Naive thymus-derived CD8-positive, alpha-beta T cell (primary cell): ENCODE measurements at places on chromosomes 11 and 22.

DNA sequence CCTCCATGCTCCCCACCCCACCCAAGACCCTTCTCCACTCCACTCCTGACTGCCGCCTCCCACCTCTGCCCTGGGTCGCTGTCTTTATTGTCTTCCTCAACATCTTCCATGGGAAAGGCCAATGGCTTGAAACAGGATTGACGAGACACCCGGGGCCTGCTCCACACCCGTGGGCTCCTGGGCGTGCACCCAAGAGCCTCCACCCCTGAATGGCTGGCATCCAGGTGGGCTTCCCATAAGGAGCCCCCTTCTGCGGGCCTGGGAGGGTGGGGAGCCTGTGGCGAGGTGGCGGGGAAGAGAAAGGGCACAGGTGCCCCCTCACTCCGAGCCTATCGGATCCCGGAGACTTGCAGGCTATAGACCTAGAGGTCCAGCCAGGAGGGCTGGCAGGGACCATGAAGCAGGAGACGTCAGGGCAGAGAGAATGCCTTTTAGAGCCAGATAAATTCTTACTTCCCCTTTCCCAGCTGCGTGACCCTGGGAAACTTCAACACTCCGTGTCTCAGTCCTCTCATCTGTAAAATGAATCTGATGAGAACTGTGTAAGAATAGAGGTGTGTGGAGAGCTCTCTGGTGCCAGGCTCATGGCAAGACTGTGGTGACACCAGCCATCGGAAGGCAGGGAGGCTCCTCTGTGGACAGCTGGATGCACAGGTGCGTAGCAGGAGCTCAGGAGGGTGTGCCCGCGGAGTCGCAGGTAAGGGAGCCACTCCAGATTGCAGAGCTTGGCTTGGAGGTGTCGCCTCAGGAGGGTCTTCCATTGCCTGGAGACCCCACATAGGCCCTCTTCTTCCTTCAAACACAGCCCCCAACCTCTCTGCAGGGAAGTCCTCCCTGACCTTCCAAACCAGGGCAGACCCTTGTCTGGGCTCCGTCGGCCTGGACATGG is 53.9 kb downstream of the SMIM38 start:
- no peak for DNase-seq

DNA sequence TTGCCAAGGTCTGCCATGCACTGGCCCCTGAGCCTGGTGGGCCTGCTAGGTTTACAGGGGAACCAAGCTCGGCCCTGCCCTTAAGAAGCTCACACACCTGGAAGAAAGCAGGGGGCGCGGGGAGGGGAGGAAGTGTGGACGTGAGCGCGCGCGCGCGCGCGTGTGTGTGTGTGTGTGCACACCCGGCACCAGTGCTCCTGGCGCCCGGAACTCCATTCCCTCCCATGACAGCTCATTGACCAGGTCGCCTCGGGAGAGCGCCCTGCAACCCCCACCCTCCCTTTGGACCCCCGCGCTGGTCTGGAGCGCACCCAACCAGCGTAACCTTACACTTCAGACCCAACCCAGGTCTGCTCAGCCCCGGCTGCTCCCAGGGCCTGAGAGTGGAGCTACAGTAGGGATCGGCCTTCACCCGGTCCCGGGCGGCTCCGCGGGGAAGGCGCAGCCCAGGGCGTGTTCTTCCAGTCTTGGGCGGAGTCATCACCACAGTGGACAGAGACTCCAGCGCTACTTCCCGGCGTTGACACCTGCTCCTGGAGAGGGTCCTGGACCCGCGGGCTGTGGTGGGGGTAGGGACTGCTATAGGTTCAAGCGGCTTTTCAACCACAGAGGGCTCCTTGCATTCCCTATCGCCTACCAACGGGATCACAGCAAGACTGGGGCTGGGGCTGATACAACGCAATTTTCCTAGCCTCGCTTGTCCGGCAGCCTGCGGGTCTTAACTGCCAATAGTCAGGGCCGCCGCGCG is 1.5 kb downstream of the GALNT18 start:
- DNase-seq, result no peak

GRCh38 chr22:29716814-29717545 is 2.8 kb upstream of the CABP7 start:
- no peak for DNase-seq

DNA sequence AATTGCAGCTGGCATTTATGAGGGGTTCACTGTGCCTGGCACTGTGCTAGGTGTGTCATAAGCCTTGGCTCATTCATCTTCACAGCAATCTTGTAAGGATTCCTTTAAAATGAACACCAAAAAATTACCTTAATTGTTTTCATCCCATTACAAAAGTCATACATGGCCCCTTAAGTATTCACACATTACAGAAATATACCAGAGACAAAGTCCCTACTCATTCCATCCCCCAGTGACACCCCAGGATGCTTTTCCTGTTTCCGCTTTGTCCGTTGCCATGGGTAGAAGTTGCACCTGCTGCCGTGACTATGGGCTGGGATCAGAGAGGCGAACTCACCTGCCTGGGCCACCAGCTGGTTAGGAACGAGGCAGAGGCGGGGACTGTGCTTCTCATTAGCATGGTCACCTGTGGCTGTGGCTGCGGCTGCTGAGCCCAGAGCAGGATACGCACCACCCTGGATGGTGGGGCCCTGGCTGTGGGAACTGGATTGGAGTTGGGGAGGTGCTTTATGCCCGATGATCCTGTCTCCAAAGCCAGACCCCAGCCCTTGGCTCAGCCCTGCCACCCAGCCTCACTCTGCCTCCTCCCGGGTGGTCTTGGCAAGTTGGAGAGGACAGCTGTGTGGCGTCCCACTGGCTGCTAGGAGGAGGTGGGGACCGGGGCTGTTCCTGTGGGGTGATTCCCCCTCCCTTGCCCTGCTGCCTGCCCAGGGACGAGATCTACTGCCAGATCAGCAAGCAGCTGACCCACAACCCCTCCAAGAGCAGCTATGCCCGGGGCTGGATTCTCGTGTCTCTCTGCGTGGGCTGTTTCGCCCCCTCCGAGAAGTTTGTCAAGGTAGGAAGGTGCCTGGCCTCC is 60.8 kb downstream of the MYO7A start:
- no peak for DNase-seq

DNA sequence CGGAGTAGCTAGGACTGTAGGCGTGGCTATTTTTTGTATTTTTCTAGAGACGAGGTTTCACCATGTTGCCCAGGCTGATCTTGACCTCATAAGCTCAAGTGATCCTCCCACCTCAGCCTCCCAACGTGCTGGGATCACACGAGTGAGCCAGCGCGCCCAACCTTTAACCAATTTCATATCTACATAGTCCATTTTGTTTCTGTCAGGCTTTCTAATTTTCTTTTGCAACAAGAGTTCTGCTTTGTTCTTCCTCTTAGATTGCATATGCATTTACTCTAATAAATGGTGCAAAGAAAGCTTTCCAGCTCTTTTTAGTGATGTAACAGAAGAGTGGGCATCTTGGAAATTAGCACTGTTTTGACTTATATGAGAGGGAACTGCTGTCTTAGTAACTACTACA is 13.3 kb downstream of the RTN3 start:
- no peak for DNase-seq

DNA sequence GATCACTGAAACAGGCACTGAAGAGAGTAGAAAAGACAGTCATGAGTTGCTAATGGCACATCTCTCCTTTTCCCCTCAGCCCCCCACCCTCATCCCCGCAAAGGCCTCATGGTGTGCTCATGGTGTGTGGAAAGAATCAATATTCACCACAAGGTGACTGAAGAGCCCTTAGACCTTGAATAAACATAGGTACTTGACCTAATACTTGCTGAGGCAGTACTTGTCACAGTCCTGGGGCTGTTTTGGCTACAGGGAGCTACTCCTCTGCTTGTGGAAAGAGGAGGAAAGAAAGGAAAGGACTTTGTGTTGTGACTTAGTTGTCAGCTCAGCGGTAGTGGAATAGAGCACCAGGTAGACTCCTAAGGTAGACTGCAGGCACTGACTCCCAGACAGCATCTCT is 537.8 kb upstream of the CCDC179 start:
- DNase-seq, result no peak

DNA sequence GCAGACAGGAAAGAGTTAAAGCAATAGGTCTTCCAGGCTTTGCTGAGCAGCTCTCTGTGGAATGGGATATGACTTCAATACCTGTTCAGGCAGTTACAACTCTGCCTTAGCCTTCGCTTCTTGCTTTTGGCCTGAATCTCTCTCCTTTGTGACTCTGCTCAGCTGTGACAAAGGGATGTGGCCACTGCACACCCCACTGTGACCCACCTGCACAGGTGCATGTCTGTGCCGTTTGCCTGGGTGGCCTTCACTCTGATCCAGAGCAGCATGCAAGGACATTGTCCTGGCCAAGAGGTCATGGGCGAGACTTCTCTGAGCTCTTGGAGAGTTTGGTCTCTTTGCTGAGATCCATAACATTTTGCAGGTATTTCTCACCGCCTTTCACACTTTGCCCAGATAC is 891.3 kb downstream of the BRD1 start:
- DNase-seq, result no peak

GRCh38 chr11:124460459-124460858 is 15.0 kb upstream of the OR8B8 start:
- no peak for DNase-seq
